ENCODE measurements at places on chromosomes 1 and 21.
A peak's percentile ranks its signal among the peaks of the same experiment; 100 is the strongest.

GRCh38 chr1:222750651-222751050, 13.6 kb downstream of the FAM177B start:
- DNase-seq, result no peak

DNA sequence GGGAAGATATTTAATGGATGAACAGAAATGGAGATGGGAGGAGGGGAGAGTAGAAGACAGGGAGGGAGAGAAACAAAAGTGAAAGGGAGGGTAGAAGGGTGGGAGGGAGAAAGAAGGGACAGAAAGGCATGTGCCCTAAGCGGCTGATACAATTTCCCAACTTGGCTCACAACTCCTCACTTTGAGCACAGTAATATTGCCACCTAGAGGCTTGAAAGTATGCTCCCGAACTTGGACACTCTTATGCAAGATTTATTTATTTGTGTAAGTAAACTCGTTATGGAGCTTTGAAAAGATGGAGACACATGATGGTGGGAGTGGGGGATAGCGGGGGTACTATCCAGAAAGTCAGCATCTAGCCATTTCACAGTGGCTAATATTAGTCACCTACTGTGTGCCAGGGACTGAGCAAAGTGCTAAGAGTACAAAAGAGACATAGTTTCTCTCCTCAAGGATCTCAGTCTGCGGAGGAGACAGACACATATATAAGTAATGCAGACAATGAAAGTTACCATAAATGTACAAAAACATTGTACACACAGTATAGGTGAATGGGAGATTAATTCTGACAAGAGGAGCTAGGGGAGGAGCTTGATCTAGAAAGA, 189.7 kb downstream of the SEC16B start:
- DNase-seq, result peak; percentile 32

DNA sequence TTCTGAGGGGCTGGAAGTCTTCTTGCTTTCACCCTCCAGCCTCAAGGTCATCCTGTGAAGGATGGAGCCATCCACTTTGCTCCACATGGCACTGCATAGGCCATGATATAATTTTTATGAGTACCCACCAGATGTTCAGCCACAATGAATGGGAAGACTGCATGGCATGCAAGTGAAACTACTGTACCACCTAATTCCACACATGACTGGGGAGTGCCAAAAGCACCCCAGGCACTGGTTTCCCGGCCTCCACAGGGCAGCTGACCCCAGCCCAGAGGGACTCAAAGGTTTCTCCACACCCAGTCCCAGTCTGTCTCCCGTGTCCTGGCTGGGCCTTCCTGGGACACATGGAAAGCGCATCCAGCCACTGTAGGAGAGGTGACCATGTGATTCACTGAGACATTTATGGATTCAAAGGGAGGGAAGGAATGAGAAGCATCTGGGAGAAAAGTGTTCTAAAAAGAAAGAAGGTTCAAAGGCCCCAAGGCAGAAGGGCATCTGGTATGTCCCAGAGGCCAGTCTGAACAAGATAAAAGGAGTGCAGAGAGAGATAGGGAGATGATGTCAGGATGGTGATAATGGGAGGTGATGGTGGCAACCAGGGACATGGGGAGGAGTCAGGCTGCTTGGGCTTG, 12.1 kb downstream of the RHOU start:
- DNase-seq, result no peak

DNA sequence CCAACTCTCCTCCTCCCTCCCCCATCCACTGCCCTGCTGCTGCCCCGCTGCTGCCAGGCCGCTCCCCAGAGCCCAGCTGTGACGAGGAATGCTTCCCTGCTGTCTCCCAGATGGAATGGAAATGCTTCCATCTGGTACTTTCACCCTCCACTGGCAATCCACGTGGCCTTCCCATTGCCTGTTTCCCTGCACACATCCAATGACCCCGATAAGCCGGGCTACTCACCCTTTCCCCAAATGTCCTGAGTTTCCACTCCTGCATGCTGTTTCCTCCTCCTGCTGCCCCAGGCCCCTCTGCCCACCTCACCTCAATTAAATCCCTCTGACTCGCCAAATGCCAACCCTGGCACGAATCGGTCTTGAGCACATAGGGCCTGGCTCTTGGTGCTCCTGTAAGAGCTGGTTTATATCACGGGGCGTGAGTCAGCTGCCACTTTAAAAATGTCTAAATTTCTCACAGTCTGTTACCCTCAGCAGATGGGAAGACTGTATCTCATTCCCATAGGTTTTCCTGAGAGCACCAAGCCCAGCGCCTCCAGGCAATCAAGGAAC, 36.4 kb downstream of the MRAP start:
- no peak for DNase-seq

GRCh38 chr21:29271927-29272333, 26.8 kb upstream of the BACH1 start:
- no peak for DNase-seq

DNA sequence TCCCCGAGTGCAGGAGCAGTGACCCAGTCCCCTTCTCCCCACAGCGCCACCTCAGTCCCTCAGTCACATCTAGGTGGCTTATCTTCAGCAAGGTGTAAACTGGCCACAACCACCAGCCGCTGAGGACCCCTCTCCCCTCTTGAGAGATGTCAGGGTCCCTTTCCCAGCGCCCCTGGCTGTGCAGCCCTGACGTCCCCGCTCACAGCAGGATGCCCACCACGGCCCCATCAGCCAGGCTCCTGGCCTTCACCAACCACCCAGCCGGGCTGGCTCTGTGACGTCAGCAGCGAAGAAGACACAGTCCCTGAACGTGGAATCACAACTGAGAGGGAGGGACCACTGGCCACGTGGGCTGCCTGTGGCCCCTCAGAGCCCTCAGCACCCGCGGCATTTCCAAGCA, 249.4 kb downstream of the NPHP4 start:
- DNase-seq, result no peak

Data from NCI-H2081 (cell line).